Peyer's patch (tissue), 4 donors: ENCODE measurements at places on chromosomes 5 and 9.
A peak's percentile ranks its signal among the peaks of the same experiment; 100 is the strongest.

DNA sequence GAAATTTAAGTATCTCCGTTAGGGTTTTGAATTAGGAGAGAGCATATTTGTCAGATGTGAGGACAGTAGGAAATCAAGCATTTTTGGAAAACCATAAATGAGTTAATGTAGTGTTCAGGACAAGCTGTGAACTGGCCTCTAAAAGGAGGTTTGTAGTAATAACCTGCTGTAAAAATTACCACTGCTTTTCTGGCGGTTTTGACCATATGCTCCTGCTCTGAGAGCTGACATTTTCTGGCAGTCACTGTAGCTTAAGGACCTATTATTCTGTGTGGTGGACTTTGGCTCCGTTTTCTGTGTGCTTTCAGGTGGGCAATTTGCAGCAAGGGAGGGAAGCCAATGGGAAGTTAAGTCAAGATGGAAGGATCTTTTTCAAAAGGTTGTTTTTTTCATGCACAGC, 111.1 kb downstream of the SGCD start:
- no peak for DNase-seq

DNA sequence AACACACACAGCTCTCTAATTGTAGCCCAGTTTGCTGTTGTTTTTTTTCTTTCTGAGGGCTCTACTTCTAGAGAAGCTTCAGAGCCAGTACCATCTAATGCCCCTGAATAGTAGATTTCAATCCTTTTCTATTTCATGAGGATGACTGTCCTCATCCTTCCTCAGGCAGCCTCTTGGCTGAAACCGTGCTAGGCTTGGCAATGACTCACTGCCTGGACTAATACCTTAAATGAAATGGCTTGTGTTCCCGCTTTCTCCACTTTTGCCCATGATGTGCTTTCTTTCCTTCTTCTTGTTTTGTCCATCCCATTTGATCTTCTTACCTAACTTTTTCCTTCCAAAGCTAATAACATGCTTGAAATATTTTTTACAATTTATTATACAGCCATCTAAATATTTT, 80.1 kb downstream of the ITGA1 start:
- no peak for DNase-seq

DNA sequence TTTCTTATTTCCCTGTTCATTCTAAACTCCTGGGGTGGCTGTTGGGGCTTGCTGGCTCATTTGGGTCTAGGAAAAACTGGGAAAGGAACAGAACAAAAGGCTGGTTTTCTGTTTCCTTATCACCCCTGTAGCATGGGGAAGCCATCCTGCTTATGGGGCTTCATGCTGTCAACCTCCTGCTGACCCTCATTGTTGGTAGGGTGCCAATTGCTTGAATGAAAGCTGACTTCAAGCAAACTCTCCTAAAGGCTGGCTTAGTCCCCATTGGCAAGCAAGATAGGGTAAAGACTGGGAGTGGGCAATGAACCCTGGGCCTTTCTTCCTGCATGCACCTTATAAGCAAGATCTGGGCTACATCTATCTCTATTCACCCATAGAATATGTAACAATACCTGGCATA, 511.6 kb downstream of the DMAC1 start:
- no peak for DNase-seq

DNA sequence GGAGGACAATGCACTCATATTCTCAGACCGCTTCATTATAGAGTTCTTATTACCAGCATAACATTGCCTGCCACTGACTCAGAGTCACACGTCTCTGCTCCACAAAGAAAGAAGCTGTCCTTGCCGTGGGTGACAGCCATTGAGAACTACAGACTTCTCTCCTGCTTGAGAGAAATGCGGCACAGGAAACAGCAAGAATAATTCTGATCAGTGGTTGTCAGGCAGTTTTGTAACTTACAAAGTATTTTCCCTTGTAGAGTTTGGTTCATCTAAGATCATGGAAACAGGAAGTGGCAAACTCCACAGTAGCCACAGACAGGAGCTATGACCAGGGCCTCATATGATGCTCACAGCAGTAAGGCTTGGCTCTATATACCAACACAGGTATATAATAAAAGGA, 47.0 kb downstream of the KCNV2 start:
- DNase-seq, result no peak

- no peak for DNase-seq
These were observed 330.6 kb downstream of the NR2F1-AS1 start for GRCh38 chr5:93250424-93250823.

GRCh38 chr5:113675166-113675565, 161.7 kb downstream of the YTHDC2 start:
- no peak for DNase-seq

- DNase-seq, result no peak
These were observed 135.9 kb upstream of the OTULINL start for GRCh38 chr5:14445576-14446290.

DNA sequence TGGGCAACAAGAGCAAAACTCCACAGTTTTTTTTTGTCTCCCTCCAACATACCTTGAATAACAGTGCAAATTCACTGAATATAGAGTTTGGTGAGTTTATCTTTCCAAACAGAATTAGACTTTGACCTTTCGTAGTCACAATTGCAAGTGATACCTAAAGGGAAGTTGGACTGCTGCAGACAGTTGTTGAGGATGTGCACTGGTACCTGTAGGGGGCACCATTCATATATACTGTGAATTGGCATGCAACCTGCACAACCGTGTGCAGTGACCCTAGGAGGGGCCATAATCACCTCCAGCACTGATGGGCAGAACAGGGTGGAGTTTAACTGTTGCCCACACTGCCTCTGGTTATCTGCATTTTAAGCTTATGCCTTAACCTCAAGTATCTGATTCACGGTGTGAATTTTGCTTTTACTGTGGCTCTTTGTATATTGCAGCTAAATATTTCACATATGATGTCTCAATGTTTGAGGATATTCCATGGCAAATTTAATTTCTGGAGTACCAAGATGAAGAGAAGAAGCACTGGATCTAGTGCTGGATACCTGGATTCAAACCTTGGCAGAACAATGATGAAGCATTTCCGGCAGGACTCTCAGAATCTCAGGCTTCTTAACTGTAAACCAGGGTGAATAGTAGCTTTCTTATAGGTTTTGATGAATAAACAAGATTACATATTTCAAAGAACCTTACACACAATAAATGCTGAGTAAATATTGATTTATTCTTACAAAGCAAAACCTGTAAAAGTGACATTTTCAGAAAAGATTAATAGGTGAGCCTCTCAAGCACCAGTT, 144.3 kb downstream of the ACTBL2 start:
- DNase-seq, result no peak

- peak; percentile 26 for DNase-seq
These were observed 9.9 kb downstream of the PTCH1 start for GRCh38 chr9:95506678-95507463.

DNA sequence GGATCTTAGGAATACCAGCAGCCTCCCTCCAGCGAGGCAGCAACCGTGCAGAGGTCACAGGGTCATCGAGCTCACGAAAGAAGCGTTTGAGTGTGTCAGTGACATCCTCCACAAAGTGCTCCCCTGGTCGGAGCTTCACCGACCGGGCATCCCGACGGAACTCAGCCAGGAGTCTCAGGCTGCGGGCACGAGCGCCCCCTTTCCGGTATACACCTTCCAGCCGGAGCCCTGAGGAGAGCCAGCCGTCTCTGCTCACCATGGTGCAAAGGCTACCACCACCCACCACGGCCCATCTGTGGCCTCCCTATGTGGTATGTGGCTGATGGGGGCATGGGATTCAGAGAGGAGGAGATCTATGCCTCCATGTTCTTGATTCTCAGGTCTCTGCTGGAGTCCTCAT, 10.8 kb upstream of the FCHSD1 start:
- no peak for DNase-seq

- DNase-seq, result no peak
These were observed 107.5 kb downstream of the ATP10B start for GRCh38 chr5:160744268-160745101.

DNA sequence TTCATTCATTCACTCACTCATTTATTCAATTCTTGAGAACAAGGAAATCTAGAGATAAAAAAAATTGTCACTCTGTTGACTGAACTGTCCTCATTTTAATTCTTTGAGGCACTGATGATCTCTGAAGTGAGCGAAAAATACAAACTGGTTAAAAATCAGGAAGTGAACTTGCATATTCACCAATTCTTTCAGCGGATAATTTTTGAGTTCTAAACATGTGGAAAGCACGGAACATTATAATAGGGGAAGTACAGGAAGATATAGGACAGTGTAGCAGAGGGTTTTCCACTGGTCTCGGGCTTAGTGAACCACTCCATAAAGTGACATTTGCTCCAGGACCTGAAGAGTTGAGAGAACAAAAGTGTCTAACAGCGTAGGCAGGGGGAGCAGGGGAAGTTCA, 169.5 kb downstream of the TLR4 start:
- no peak for DNase-seq

GRCh38 chr5:126274076-126274762, 149.0 kb upstream of the GRAMD2B start:
- DNase-seq, result no peak

DNA sequence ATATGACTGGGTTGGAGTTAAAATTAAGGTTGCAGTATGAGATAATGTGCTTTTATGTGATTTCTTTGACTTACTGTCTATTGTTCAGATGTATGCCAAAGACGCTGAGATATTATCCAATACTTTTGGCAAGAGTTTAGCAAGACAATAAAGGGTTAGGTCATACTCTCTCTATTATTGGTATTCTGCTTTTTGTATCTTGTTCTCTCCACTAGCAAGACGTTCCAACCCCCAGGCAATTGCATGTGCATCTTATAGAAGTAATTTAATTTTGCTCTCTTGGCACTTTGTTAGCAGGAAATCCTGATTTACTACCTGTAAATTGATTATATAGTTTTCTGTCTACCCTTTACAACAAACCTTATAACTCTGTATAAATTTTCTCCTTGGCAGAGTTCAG, 1093.6 kb downstream of the CDH9 start:
- DNase-seq, result no peak
